ENCODE measurements at places on chromosomes 7 and 10.

- no peak for DNase-seq
These were observed 76.6 kb downstream of the GPR37 start for GRCh38 chr7:124688991-124689390.

- DNase-seq: no peak
These were observed 40.0 kb downstream of the CUX1 start for GRCh38 chr7:101857358-101857811.

- DNase-seq: no peak
These were observed 236.3 kb downstream of the SDK1 start for GRCh38 chr7:3537210-3537875.

GRCh38 chr7:54864663-54865062 lies 105.7 kb upstream of the SEC61G start:
- DNase-seq: no peak

DNA sequence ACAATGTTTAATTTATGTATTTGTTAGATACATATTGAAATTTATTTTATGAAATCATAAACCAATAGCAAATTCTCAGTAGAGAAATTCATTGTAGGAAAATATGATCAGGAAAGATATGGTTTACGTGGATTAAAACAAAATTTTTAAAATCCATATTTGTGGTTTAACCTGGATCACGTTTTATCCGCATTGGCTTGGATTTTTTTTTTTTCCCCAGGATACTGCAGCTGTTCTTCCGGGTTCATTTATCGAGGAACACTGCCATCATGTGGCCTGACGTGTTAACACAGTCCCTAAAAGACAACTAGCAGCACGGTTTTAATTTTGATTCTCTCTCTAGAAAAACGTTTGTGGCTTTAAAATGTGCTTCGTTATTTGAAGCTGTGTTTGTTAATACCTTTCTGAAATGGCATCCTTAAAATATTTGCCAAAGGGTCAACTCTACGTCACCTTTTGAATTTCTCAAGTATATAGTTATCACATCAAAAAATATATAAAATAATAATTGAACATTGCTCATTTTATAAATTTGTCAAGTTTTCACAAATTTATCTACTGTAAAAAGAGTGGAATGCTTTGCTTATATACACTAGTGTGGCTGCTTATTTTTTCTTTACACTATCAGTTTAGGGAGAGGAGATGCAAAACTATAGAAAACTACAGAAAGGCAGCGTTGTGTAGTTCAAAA lies 8.7 kb upstream of the ASB4 start:
- DNase-seq: no peak

- DNase-seq: no peak
These were observed 2.7 kb downstream of the IGFBP1 start for GRCh38 chr7:45890902-45891461.

GRCh38 chr10:102814453-102814871 lies 22.8 kb downstream of the CYP17A1 start:
- DNase-seq: no peak

GRCh38 chr10:60042262-60042661 lies 135.9 kb upstream of the CCDC6 start:
- DNase-seq: no peak

DNA sequence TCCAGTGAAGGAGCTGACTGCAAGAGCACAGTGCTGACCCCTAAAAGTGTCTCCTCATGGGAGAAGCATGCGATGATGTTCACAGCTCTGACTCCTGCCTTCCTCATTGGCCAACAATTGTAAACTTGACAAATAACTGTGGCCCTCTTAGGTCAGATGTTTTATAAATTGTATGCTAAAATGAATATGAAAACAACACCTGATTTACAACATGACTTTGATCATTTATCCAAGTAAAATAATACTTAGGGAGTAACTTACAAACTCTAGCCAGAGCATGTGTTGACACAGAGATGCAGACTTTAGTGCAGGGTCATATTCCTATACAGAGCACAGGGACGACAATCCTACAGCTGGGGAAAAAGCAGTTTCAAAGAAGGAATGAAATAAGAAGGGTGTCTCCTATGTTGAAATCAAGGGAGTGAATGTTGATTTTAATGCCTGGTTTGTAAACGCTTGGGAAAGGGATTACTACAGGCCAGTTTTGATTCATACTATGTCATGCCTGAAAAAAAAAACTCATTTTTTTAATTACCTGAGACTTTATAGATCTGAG lies 391.4 kb upstream of the AKR1E2 start:
- no peak for DNase-seq

DNA sequence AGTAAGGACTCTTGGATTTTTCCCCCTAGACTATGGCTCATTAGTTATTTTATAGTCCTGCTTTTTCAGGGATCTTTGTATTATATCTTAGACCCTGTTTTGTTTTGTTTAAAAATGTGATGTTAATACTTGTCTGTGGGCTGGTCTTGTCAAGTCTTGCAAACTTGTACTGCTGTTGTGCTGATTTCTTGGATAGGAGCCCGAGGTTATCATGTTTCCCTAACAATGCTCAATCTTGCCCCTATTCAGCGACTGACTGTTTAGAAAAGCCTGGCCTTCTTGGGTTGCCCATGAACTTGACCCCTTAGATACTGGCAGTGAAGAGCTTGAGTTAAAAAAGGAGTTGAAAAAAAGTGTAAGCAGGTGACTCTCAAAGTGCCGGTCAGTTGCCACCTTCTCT lies 115.7 kb downstream of the KIAA1217 start:
- DNase-seq: no peak

- DNase-seq: no peak
These were observed 9.3 kb upstream of the TSPAN14 start for GRCh38 chr10:80444646-80445319.

DNA sequence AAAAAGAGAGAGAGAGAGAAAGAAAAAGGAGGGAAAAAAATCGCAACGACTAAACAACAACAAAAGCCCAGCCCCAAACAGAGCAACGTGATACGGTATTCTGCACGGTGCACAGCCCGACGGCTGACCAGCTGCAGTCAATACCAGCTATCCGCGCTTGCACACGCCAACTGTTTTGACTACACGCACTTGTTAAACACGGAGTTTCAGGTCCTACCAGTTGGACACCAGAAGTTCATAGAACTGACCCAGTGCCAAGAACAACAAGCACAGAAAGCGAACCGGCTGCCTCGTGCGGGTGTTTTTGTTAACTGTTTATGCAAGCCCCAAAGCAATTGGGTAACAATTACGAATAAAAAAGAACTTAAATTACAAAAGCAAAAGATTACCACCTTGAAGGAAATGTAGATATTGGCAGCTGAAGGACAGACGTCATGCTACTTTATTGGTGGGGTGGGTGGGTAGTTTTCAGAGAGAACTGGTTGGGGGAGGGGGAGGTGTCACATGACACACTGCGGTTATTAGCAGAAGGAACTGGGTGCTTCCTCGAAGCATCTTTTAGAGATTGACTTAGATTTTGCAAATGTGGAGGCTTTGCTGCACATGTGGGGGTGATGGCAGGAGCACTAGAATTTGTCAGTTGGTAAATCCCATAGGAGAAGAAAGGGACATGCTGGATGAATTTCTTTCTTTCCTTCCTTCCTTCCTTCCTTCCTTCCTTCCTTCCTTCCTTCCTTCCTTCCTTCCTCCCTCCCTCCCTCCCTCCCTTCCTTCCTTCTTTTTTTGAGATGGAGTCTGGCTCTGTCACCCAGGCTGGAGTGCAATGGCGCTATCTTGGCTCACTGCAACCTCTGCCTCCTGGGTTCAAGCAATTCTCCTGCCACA lies 110.6 kb upstream of the EFCAB10 start:
- DNase-seq: peak; percentile 27

DNA sequence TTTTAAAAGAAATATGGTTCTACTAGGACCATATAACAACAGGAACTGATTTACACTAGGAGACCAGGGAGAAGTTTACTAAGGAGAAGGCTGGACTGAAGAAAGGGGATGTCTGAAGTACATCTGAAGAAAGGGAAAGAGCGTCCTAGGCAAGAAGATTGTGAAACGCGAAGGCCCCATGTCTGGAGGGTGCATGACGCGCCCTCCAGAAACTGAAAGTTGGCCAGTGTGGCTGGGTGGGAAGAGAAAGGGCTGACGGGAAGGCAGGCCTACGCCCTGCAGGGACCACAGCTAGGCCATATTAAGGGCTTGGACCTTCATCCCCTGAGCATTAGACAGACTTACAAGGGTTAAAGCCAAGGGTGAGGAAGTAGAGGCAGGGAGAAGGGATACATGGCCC lies 158.0 kb downstream of the TRIL start:
- no peak for DNase-seq

GRCh38 chr7:100137851-100138760 lies 10.6 kb upstream of the LAMTOR4 start:
- no peak for DNase-seq

DNA sequence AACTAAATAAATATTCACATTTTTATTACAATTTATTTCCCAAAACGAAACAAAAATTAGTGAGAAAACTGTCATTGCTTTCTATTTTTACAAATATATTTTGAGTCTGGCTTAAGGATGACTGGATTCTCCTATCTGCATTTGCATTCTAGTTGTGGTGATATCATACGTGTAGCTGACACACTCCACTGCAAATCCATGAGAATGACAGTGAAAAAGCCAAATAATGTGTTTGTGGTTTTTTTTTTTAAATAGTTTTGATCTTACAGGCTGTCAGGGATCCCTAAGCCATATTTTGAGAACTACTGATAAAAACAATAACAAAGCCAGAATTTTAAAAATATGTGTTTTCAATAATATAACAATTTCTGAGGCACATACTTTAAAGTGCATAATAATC lies 5.8 kb upstream of the STAMBPL1 start:
- DNase-seq: no peak

GRCh38 chr7:105721571-105722104 lies 140.3 kb upstream of the EFCAB10 start:
- no peak for DNase-seq

DNA sequence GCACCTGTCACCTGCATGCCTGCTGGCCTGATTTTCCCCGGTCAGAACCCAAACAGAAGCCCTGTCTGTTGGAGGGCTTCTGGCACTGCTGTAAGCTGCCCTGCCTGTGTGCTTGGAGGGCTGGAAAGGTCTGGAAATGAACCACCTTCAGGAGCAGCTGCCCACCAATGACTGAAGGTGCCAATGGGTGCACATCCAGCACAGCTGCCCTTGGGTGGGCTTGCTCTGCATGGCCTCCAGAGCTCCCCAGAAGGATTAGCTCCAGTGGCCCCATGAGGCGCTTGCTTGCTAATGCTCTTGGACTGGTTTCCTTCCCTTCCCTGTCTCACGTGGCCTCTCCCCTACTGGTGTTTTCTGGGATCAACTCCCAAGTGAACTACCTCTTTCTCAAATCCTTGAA lies 43.2 kb downstream of the WDFY4 start:
- DNase-seq: no peak

- no peak for DNase-seq
These were observed 204.6 kb downstream of the ANKRD7 start for GRCh38 chr7:118429141-118429540.

GRCh38 chr10:52652431-52653262 lies 119.9 kb downstream of the MBL2 start:
- no peak for DNase-seq

DNA sequence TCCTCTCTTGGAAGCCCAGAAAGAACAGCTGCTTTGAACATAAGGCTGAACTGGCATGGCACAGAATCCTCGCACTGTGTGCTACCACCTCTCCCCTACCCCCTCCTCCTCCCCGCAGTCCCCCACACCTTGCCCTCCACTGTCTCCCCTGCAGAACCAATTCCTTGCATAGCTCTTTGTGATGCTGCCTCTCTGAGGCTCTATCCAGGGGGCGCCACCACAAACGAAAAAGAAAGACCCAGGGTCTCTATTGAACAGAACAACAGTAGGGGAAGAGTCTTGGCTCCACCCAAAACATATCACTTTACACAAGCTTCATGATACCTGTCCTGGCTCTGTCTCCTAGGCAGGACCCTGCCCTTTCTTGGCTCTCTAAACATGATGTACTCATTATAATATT lies 26.2 kb upstream of the EBLN1 start:
- no peak for DNase-seq

DNA sequence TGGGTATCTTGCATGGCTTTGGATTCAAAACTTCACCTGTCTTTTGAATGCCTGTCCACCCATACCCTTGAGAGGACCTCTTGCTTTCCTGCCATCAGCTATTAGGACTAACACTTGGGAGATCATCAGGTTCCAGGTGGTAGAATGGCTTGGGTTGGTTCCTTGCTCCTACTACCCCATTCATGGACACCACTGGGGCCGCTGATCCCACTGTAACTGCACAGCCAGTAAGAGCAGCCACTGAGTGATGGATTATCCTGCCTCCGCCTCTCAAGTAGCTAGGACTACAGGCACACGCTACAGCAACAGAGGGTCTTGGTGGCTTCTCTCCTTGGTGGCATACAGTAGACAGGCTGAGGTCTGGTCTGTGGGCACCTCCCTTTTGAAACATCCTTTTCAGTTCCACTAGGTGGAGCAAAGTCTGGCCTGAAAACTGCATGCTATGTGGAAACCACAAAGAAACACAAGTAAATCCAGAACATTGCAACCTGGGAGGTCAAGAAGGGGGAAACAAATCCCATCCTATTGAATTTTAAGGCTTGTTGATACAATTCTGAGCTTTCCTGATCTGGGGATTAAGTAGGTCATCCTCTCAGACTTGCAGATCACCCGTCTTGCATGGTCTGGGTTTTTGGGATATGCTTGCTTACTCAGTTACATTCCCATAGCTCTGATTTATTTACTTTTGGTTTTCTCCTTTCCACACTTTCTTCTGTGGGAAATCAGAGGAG lies 9.4 kb downstream of the WBP1L start:
- DNase-seq: no peak
